Right lung (tissue), 10 donors: ENCODE measurements at places on chromosomes 1 and 21. TPM values are rescaled to one million over a fixed set of nuclear protein-coding genes. Genes with fewer than 3 reads are reported as not detected.

SELENBP1 gene
- polyA plus RNA-seq, result 195 TPM

IRF2BP2 gene
- polyA plus RNA-seq, result 199 TPM

RASAL2 gene
- polyA plus RNA-seq, result 34.0 TPM

KCNE1 gene
- 2.6 TPM for polyA plus RNA-seq

CRP gene
- polyA plus RNA-seq, result not detected

CFAP126 gene
- 15.3 TPM for polyA plus RNA-seq

CYP4A22 gene
- 0.12 TPM for polyA plus RNA-seq

PADI4 gene
- polyA plus RNA-seq, result 1.8 TPM
